ENCODE measurements at places on chromosomes 2 and 18.
A peak's percentile ranks its signal among the peaks of the same experiment; 100 is the strongest.

GRCh38 chr2:43175876-43176275 lies 50.5 kb downstream of the ZFP36L2 start:
- DNase-seq = no peak

DNA sequence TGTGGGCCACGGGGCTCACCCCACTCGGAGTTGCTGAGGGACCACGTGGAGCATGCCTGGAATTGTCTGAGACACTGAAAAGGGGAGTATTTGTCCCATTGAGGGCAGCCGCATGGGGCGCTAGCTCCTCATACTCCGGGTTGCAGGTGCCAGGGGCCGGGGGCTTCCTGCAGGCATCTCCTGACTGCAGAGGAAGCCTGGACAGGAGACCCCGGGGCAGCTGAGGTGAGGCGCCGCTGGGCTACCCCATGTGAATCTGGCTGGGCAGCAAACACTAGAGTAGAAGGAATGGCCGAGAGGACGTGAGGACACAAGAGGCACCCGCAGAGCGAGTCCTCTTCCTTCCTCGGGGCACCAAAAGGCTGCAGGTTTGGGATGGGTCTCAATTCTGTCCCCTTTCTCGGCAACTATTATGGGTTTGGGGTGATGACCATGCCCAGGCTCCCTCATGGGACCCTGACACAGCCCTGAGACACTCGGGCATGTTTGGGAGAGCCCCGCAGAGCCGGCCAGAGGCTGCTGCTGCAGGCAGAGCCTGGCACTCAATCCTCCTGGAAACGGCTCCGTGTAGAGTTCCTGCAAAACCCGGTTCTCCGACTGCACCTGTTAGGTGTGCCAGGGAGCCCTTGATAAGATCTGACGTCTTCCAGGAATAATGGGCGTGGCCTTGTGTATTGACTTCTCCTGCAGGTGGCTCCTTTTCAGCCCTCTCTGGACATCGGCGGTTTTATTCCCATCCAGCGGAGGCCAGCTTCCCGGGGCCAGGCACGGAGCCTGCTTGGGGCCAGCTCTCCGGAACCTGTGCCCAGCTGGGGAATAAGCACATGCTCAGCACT lies 77.0 kb downstream of the CTIF start:
- DNase-seq = no peak

DNA sequence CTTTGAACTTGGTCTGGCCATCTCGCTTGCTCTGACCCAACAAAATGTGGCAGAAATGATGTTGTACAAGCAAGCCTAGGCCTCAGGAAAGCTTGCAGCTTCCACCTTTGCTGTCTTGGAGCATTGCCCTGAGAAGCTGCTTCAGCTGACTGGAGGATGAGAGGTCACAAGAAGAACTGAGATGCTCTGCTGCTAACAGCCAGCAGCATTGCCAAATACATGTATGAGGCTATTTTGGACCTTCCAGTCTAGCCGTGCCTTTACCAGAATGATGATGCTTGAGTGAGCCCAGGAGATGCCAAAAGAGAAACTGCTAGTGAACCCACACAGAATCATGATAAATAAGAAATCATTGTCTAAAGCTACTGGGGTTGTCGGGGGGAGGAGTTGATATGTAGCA lies 13.2 kb upstream of the ITGAV start:
- DNase-seq = no peak

DNA sequence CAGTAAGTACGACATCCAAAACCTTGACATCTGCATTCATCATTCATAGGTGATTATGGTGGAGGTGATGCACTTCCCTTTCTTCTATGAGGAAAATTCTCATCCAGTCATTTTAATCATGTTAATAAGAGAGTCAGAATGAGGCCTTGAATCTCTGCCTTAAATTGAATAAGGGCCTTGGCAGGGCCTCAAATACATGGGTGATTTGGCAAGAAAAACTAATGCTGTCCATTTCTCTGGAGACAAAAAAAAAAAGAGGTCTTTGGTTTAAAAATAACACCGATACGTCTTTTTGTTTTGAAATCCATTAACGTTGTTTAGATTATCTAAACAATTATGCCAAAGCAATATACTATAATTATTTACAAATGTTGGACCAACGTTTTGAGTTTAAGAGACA lies 8.1 kb downstream of the COLEC12 start:
- DNase-seq = no peak

GRCh38 chr2:46323730-46324129 lies 26.5 kb downstream of the EPAS1 start:
- DNase-seq = no peak

GRCh38 chr2:181971032-181971431 lies 14.6 kb upstream of the PPP1R1C start:
- no peak for DNase-seq

- no peak for DNase-seq
Measured at GRCh38 chr18:59649591-59649990, 47.6 kb downstream of the CCBE1 start.

- DNase-seq = peak; percentile 42
Measured at GRCh38 chr2:151862700-151863099, 34.5 kb upstream of the ARL5A start.

DNA sequence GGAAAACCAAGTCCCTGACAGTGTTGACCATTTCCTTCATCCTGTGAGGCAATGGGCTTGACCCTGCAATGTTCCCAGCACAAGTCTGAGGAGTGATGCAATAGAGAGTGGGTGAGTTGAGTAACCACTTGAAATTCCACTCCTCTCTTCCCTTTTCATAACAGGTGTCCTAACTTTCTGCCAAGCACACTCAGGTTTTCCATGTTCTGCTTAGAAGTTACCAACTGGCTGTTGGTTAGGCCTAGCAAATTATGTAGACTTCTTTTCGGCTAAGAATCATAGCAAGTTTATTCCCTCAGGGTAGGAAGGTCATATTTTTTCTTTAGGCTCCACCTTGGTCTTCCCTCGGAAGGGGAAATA lies 11.5 kb downstream of the GNLY start:
- no peak for DNase-seq

DNA sequence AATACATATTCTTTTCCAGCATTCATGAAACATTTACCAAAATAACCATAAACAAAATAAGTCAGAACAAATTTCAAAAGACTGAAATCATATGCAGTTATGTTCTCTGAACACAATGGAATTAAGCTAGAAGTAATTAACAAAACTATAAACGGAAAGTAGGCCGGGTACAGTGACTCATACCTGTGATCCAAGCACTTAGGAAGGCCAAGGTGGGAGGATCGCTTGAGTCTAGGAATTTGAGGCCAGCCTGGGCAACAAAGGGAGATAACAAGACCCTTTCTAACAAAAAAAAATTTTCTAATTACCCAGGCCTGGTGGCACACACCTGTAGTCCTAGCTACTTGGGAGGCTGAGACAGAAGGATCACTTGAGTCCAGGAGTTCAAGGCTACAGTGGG lies 14.9 kb downstream of the ATAD2B start:
- no peak for DNase-seq

- DNase-seq = no peak
Measured at GRCh38 chr2:156457523-156458517, 21.6 kb downstream of the GPD2 start.

DNA sequence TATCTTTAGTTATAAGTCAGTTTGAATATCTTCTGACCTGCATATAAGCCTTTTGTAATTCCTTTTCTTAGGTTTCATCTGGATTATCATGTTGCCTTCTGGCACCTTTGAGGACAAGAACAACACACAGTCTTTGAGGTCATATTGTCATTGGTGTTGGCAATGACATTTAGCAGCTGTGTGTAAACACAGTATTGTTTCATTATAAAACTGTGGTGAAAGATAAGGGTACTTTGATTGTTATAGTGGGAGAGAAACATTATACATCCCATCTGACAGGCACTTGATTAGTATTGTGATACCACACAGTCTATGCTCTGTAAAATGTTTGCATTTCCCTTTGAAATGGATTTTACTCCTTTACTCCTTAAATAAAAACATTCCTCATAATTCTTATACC lies 313.5 kb downstream of the RPRM start:
- DNase-seq = no peak

DNA sequence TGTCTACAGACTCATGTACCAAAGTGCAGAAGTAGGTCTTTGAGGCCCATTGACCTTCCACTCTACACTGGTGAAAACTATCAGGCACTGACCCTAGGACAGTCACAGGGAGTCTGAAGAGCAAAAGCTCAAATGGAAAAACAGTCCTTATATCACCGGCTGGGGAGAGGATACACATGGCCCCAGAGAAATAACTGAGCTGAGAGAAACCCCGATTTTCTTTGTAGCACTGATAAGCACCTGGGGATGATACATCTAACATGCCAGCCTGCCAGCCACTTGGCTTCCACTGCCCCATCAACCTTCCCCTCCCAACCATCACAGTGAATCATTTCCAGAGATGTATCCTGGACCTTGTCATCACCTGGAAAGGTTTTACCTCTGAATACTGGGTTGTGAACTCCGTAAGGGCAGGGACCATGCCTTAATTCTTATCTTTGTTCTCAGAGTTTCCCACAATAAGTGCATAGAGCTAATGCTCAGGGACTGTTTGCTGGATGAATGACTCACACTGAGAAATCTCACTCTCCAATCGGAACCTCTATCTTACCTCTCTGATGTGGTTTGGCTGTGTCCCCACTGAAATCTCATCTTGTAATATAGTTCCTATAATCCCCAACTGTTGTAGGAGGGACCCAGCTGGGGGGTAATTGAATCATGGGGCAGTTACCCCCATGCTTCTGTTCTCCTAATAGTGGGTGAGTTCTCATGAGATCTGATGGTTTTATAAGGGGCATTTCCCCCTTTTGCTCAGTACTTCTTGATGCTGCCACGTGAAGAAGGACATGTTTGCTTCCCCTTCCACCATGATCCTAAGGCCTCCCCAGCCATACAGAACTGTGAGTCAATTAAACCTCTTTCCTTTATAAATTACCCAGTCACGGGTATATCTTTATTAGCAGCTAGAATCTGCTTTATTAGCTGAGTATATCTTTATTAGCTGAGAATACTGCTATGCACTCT lies 37.1 kb downstream of the EVA1A start:
- DNase-seq = no peak

DNA sequence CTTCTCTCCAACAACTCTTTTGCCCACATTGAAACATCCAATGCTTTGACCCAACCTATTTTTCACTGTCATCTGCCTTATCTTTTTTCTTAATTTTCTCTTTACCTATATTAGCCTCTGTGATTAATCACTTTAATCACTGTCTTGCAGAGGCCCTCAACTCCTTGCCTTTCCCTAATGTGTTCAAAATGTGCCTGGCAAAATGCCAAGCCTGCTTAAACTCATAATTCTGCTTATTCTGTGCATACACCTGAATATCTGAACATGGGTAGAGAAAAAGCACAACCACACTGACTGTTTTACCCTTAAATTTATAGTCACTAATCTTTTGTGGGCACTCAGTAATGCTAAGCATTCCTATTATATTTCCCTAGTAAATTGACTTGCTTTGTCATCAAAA lies 63.0 kb upstream of the GALNT13 start:
- DNase-seq = no peak

- peak; percentile 23 for DNase-seq
Measured at GRCh38 chr18:21179590-21180220, 62.3 kb upstream of the GREB1L start.

DNA sequence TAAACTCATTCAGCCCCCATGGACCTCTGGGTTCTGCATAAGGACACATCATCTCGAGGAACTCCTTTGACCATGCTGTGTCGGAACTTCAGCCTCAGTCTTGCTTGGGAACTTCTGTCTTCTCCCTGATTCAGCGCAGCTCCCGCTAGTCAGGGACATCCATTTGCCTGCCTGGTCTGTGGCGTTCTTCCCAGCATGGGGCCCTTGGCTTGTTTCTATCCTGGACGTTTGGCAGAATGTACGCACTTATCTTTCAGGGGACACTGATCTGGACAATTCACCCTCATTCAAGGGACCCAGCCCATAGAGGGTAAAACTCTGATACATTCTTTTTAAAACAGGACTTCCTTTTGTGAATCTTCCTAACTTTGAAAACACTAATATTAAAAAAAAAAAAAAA lies 75.8 kb upstream of the WIPF1 start:
- no peak for DNase-seq

- no peak for DNase-seq
Measured at GRCh38 chr2:132607426-132608090, 62.4 kb downstream of the LYPD1 start.

GRCh38 chr2:39445934-39446333 lies 8.8 kb upstream of the MAP4K3 start:
- DNase-seq = no peak

DNA sequence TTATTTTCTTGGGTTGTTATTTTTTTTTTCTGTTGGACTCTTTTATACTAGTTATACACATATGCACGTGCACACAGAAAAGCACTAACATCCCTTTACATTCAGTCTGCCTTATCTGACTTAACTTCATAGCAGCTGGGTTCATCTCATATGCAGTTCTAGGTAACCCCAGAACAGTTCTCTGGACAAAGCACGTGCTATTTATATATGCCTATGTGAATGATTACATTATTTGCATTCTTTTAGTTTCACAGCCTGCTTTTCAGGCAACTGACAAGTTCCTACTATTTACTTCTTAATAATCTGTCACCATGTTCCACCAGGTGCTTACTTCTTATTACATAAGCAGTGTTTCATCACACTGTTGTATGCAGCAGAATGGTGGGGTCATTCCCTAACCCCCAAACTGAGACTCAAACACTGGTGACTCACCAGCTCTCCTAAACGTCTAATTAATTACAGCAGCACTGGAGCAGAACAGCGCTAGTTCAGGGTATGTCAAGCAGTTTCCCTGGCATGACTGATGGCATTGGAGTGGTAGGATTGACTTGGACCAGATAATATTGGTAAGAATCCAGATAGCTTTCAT lies 372.8 kb downstream of the CLIP4 start:
- no peak for DNase-seq

GRCh38 chr2:122357998-122358397 lies 602.5 kb downstream of the TSN start:
- no peak for DNase-seq

DNA sequence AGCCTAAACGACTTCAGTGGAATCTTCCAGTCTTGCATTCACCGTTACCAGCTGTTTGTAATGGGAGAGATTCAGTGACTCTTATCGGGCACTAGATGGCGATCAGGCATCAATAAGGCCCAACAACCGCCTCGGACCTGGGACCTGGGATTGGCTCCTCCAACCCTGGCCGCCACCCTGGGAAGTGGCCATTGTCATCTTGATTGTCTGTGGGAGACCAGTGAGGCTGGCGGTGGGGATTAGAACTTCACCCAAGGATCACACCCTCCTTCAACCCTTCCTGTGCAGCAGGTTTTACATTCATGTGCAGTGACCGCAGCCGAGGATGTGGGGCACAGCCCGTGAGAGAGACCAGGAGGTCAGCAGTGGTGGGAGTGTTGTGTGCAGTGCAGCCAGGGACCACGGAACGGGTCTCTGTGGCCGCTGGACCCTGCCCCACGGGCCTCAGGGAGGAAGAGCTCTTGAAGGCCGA lies 85.3 kb downstream of the SPP2 start:
- peak; percentile 30 for DNase-seq

GRCh38 chr2:24438106-24438505 lies 52.9 kb upstream of the NCOA1 start:
- no peak for DNase-seq

- no peak for DNase-seq
Measured at GRCh38 chr2:39730685-39731302, 48.3 kb downstream of the THUMPD2 start.

GRCh38 chr2:101463911-101464641 lies 10.8 kb downstream of the RFX8 start:
- DNase-seq = no peak

Data from GM12891 (cell line).